Osteocyte (in vitro differentiated cells): ENCODE measurements at places on chromosomes 11 and 22. TPM values are rescaled to one million over a fixed set of nuclear protein-coding genes. Genes with fewer than 3 reads are reported as not detected.

RSF1 gene
- 74.2 and 85.6 TPM in 2 replicates for total RNA-seq

LMO1 gene
- not detected in 2 replicates for total RNA-seq

GRCh38 chr11:79960461-79960860, 519.6 kb upstream of the TENM4 start:
- H3K27ac ChIP-seq: no peak overlapping the region
- DNase-seq: no peak
- no peaks in the 10 kb centered on the region for H3K4me1 ChIP-seq
- H3K27me3 ChIP-seq: no peaks in the 10 kb centered on the region
- H3K36me3 ChIP-seq: no peaks in the 10 kb centered on the region

FGF3 gene
- total RNA-seq: 2.3 and 2.5 TPM in 2 replicates

GRCh38 chr11:86693518-86693917, 21.1 kb upstream of the ME3 start:
- no peak for DNase-seq
- no peak overlapping the region for H3K27ac ChIP-seq
- peaks cover 60% of the 10 kb centered on the region for H3K4me1 ChIP-seq
- H3K27me3 ChIP-seq: no peaks in the 10 kb centered on the region
